ENCODE measurements at places on chromosomes 5 and 9.

DNA sequence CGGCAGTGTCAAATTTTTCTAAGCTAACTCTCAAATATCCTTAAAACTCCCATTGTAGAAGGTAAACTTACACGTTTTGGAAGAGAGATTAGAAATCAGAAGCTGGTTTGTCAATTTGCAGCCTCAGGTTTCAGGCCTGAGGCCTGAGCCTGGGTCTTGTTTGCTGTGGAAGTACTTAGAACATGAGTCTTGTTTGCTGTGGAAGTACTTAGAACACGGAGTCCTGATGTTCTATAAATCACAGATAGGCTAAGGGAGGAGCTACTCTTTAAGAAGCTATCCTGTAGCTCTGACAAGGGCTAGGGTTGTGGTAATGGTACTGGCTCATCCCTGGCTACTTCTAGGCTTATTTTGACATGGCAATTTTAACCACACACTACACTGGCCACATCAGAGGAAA, 97.8 kb downstream of the FBXW11 start:
- no peak for DNase-seq

DNA sequence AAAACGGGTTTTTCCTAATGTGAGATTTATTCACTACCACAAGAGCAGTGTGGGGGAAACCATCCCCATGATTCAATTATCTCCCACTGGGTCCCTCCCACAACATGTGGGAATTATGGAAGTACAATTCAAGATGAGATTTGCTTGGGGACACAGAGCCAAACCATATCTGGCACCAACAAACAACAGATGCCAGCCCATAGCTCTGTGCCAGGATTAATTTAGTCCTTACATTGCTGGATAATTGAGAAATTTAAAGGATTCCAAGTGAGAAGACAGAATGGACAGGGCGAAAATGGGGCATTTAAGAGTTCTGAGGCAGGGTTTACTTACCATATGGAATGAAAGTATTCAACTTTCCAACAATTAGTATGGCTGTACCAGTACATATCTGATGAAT, 30.8 kb upstream of the DNAH5 start:
- DNase-seq, result no peak

DNA sequence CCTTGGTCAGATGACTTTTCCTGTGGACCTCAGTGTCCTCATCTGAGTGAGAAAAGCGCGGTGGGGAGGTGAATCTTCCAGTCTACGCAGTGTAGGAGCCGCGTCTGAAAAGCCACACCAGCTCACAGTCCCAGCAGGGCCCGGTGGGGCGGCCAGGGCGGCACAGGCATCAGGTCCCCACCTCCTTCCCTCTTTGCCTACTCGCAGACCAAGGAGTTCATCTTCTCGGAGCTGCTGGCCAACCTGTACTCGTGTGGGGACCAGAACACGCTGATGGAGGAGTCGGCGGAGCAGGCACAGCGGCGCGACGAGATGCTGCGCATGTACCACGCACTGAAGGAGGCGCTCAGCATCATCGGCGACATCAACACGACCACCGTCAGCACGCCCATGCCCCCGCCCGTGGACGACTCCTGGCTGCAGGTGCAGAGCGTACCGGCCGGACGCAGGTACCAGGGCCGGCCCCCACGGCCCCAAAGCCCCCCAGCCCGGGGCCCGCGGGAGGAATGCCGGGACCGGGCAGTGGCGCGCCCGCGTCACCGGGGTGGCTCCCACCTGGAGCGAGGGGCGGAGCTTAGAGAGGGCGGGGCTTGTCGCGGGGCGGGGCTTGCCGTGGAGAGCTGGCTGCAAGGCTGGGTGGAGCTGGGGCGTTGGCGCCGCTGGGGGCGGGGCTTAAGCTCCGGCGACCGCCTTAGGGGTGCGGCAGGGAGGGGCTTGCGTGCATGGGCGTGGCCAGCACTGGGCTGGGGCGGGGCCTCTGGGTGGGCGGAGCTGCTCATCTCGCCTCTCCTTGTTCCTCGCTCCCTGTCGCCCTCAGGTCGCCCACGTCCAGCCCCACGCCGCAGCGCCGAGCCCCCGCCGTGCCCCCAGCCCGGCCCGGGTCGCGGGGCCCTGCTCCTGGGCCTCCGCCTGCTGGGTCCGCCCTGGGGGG, 25.6 kb downstream of the GOLGA2 start:
- peak; percentile 99 for DNase-seq

- DNase-seq, result no peak
These were observed 31.3 kb downstream of the CPEB4 start for GRCh38 chr5:173919443-173919842.

DNA sequence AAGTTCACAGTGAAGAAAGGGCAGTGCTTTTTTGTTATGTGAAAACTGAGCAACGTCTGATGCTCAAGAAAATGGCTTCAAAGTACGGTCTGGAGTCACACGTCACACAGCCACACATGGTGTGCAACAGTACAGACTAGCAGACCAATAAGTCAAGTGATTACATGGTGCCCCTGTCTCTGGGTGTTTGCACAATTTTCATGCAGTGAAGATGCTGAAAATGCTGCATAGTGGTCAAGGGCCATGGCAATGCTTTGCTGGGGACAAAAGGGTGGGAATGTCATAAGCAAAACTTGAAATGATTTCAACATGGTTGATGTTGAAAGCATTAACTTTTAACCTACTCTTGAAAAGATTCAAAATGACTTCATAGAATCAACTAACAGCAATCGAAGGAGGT, 231.2 kb downstream of the EBF1 start:
- no peak for DNase-seq

- DNase-seq, result no peak
These were observed 12.6 kb upstream of the FYB1 start for GRCh38 chr5:39231705-39232525.

All from activated T-cell treated with anti-CD3 and anti-CD28 coated beads, Interleukin-2, amount 50 U/mL, for 4 hours (primary cell).